ENCODE measurements at places on chromosomes 4 and X. TPM values are rescaled to one million over a fixed set of nuclear protein-coding genes. Genes with fewer than 3 reads are reported as not detected.

The MAGED4 gene
- total RNA-seq: 9.0 TPM

The NOX1 gene
- total RNA-seq: not detected

The GAB1 gene
- 123 TPM for total RNA-seq

The GYG2 gene
- 26.7 TPM for total RNA-seq

The FRMD7 gene
- not detected for total RNA-seq

The TKTL1 gene
- not detected for total RNA-seq

The PASD1 gene
- not detected for total RNA-seq

The SEC24D gene
- 32.0 TPM for total RNA-seq

GRCh38 chr4:74874753-74875367 is 58.1 kb upstream of the PARM1 start:
- H3K27ac ChIP-seq: no peak overlapping the region
- H3K27me3 ChIP-seq: no peaks in the 10 kb centered on the region

DNA sequence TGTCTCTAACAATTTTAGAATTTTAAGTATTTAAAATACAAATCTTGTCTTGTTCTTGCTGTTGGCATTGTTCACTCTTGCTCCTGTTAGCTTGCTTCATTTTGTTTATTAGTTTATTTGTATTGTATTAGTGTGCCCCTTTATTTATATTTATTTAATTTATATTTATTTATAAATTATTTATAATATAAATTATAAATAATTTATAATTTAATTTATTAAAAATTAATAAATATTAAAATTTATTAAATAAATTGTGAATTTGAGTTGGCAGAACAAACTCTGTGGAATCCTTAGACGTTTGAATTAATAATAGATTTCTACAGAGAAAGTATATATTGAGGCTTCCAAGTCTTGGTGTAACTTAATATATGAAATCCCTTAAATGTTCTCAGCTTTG is 331.4 kb downstream of the SPOCK3 start:
- no peaks in the 10 kb centered on the region for H3K4me1 ChIP-seq
- H3K4me3 ChIP-seq: no peak overlapping the region
- no peaks in the 10 kb centered on the region for H3K36me3 ChIP-seq
- H3K27me3 ChIP-seq: no peaks in the 10 kb centered on the region
- H3K27ac ChIP-seq: no peak overlapping the region
- no peak for DNase-seq

GRCh38 chrX:129013574-129013973 is 509.7 kb downstream of the SMARCA1 start:
- no peak overlapping the region for H3K27ac ChIP-seq
- H3K4me1 ChIP-seq: no peaks in the 10 kb centered on the region
- H3K27me3 ChIP-seq: no peaks in the 10 kb centered on the region

- no peaks in the 10 kb centered on the region for H3K27me3 ChIP-seq
- peak overlapping the region; percentile 21 for H3K4me3 ChIP-seq
- DNase-seq: no peak
- no peaks in the 10 kb centered on the region for H3K36me3 ChIP-seq
- H3K27ac ChIP-seq: peak overlapping the region; percentile 42
Measured at GRCh38 chrX:130082244-130083106, 27.8 kb downstream of the ELF4 start.

GRCh38 chrX:119688911-119689321 is 4.1 kb downstream of the SEPTIN6 start:
- no peaks in the 10 kb centered on the region for H3K27me3 ChIP-seq
- H3K36me3 ChIP-seq: no peaks in the 10 kb centered on the region
- no peak overlapping the region for H3K4me3 ChIP-seq
- DNase-seq: no peak

GRCh38 chr4:73891739-73892405 is 22.7 kb downstream of the CXCL1 start:
- peaks cover 15% of the 10 kb centered on the region for H3K4me1 ChIP-seq
- DNase-seq: no peak
- no peaks in the 10 kb centered on the region for H3K27me3 ChIP-seq
- no peak overlapping the region for H3K27ac ChIP-seq
- H3K36me3 ChIP-seq: no peaks in the 10 kb centered on the region

DNA sequence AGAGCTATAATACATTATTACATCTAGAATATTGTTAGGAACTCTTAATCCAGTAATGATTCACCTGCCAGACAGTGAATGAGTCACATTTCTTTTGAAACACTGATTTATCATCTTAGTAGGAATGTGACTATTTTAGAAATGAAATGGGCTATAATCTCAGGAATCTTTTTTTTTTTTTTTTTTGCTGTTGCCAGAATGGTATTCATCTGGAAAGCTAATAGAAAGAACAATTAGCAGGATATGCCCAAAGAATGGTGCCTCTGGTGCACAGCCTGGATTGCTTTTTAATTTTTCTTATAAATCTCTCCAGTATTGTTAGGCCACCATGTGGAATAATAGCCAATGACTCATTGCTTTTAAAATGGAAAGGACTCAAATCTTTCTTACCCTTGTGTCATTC is 181.1 kb upstream of the SMIM31 start:
- no peak overlapping the region for H3K27ac ChIP-seq
- H3K4me3 ChIP-seq: no peak overlapping the region
- H3K36me3 ChIP-seq: no peaks in the 10 kb centered on the region
- no peaks in the 10 kb centered on the region for H3K27me3 ChIP-seq
- DNase-seq: no peak
- H3K4me1 ChIP-seq: no peaks in the 10 kb centered on the region

DNA sequence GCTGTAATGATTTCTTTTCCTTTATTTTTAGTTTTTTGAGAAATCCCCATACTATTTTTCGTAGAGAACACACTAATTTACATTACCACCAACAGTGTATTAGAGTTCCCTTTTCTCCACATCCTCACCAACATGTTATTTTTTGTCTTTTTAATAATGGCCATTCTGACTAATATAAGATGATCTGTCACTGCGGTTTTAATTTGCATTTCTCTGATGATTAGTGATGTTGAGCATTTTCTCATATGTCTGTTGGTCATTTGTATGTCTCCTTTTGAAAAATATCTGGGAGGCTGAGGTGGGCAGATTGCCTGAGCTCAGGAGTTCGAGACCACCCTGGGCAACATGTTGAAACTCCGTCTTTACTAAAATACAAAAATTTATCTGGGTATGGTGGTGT is 30.2 kb downstream of the SPINK2 start:
- no peaks in the 10 kb centered on the region for H3K27me3 ChIP-seq
- H3K4me1 ChIP-seq: no peaks in the 10 kb centered on the region
- DNase-seq: no peak
- H3K36me3 ChIP-seq: no peaks in the 10 kb centered on the region

DNA sequence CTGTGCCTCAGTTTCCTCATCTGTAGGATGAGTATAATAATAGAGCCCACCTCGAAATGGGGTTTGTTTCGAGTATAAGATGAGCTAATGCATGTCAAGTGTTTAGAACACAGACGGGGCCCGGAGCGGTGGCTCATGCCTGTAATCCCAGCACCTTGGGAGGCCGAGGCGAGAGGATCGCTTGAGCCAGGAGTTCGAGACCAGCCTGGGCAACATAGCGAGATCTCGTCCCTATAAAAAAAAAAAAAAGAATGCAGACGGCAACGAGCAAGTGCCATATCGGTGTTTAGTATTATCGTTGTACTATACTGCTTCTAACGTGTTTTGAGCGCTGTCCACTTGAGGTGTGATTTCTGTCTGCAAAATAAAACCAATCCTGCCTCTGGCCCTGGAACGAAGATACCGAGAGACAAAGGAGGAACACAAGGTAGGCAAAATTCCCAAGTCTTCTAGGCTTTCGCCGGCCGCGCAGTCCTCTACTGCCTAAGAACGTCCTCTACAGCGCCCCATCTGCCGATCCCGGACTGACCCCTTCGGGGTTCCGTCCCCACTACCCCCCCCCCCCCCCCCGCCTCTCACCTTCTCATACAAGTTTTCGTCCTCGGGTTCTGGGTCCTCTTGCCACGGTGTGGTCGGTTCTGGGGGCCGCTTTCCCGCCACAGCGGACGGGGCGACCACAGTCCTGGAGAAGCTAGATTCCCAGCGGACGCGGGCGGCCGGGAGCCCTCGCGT is 442 bp downstream of the NDUFB11 start:
- no peak for DNase-seq
- peaks cover 21% of the 10 kb centered on the region for H3K36me3 ChIP-seq
- H3K27ac ChIP-seq: peak overlapping the region; percentile 97
- no peaks in the 10 kb centered on the region for H3K4me1 ChIP-seq
- H3K27me3 ChIP-seq: no peaks in the 10 kb centered on the region

DNA sequence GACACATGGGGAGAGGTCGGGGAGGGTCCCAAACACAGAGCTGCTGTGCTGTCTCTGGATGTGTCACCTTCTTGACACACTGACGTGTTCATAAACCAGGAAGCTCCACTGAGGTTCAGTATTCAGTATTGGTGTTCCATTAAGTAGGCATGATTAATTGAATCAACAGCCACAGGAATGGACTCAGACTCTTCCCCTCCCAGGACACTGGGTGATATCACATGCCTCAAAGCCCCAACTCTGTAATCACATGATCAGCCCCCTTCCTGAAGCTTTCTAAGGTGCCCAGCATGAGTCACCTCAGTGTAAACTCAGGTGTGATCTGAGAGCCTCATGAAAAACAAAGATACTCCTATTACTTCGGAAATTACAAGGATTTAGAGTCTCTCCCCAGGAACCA is 21.1 kb upstream of the HNRNPD start:
- no peak for DNase-seq
- H3K4me3 ChIP-seq: no peak overlapping the region
- H3K4me1 ChIP-seq: no peaks in the 10 kb centered on the region
- H3K27me3 ChIP-seq: no peaks in the 10 kb centered on the region
- no peaks in the 10 kb centered on the region for H3K36me3 ChIP-seq

DNA sequence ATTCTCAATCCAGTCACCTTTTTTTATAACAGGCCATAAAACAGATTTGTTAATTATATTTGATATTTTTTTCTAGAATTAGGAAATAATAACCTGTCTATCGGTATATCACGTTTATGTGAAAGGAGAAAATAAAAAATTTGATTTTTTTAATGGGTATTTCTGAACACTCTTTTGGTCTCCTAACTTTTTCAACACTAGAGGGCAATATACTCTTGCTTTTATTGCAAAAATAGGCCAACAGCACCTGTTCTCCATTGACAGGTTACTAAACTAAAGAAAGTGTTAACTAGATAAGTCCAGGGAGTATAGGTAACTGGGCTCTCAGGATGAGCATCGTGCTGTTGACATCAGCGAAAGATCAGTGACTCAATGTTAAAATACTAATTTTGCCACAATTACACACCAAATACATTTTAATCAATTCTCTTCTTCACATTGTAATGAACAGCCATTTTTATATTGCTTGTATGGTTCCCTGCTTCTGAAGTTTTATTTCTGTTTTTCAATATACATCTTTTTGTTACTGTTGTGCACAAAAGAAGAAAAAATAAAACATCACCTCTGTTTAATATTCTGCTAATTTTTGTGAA is 22.8 kb downstream of the NDST4 start:
- H3K4me1 ChIP-seq: no peaks in the 10 kb centered on the region
- no peak overlapping the region for H3K27ac ChIP-seq
- no peak overlapping the region for H3K4me3 ChIP-seq
- H3K36me3 ChIP-seq: no peaks in the 10 kb centered on the region
- no peak for DNase-seq
- H3K27me3 ChIP-seq: no peaks in the 10 kb centered on the region

DNA sequence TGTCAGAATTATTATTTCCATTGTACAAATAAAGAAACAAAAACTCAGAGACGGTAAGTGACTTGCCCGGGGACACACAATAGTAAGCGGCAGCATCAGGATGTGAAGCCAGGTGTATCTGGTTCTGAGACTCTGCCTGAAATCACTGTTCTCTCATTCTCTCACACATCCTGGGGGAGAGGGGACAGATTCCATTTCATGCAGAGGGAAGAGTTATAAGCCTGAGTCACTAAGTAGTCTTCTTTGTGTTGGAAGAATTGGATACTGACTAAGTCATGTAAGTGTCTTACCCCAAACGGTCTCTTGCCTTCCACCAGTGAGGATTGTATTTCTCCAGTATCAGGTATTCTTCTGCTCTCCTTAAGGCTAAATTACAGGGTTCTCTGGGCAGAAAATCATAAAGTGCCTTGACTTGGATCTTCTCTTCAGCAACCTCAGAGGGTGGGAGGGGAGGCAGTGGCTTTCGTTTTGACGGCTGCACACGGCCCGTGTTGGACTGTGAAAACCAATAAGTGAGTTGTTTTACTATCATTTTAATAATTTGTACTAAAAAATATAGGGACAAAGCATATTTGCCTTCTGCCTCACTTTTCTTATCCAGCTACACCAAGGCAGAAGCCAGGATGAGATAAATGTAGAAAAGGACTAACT is 21.9 kb downstream of the TXK start:
- H3K27ac ChIP-seq: no peak overlapping the region
- no peak overlapping the region for H3K4me3 ChIP-seq
- H3K4me1 ChIP-seq: no peaks in the 10 kb centered on the region
- H3K27me3 ChIP-seq: no peaks in the 10 kb centered on the region
- DNase-seq: no peak
- H3K36me3 ChIP-seq: no peaks in the 10 kb centered on the region

GRCh38 chr4:23934915-23935314 is 45.1 kb upstream of the PPARGC1A start:
- peak; percentile 80 for DNase-seq
- H3K27me3 ChIP-seq: no peaks in the 10 kb centered on the region
- H3K4me1 ChIP-seq: no peaks in the 10 kb centered on the region
- H3K36me3 ChIP-seq: no peaks in the 10 kb centered on the region
- H3K4me3 ChIP-seq: no peak overlapping the region

DNA sequence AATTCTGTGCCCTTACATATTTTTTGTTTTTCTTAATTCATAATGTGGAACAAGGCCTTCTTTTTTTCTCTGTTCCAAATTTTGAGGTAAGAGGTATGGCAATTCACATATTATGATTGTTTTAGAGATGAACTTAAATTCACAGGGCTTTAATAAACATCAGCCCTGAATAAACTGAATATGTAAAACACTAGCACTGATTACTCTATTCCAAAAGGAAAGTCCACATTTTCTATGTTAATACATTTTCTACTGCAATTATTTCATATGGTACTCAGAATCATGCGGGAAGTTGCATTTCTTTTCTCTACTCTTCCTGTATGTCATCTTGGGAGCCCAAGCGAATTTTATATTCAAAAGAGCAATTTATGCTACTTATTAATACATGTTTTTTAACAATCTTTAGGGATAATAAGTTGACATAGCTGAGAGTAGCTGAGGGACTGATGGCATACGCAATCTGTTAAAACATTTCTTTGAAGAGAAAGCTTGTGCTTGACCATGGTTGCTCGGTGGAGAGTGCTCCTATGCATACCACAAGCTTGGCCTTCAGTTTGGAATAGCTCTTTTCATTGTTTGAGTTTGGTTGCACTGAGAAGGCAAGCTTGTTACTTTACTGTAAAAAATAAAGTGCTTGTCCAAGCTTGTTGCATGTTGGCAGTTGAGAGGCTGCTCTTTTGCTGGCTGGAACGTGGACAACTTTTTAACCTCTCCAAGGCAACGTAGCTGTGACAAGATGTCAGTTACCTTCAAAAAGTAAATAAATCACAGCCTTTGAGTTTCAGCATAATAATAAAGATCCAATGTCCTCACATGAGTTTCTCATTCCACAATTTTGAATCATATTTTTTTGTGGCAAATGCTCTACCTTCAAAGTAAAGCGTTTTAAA is 196.3 kb upstream of the SPRY1 start:
- H3K36me3 ChIP-seq: no peaks in the 10 kb centered on the region
- H3K4me1 ChIP-seq: no peaks in the 10 kb centered on the region
- no peaks in the 10 kb centered on the region for H3K27me3 ChIP-seq
- H3K4me3 ChIP-seq: no peak overlapping the region
